ENCODE measurements at places on chromosomes 6 and 20.

GRCh38 chr6:165872311-165872710 is 209.3 kb upstream of the PDE10A start:
- no peak for DNase-seq

DNA sequence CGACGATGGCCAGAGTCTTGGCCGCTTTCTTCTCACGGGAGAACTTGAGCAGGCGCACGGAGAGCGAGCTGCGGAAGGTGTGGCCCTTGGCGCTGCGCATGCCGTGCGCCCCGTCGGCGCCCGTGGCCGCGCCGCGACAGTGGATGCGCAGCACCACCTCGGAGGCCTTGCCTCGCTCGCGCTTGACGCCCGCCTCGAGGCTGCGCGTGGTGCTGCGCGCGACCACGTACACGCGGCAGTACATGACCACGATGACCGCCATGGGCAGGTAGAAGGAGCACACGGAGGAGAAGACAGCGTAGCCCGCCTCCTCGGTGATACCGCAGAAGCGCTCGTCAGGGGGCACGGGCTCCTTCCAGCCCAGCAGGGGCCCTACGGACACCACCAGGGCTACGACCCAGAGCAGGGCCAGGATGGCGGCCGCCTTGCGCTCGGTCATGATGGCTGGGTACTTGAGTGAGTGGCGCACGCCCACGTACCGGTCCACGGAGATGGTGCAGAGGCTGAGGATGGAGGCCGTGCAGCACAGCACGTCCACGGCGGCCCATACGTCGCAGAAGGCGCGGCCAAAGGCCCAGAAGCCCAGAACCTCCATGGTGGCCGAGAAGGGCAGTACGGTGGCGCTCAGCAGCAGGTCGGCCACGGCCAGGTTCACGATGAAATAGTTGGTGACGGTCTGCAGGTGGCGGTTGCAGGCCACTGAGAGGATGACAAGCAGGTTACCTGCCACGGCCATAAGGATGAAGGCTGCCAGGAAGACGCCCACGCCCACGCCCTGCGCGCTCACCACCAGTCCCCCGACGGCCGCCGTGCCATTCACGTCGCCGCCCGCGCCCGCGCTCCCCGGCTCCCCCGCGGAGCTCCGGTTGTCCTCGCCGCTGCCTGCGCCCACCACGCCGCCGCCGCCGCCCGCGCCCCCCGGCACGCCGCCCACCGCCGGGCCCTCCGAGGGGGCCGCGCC is 232.8 kb upstream of the RNF24 start:
- DNase-seq = no peak

GRCh38 chr6:24272553-24272952 is 85.3 kb downstream of the DCDC2 start:
- no peak for DNase-seq

- no peak for DNase-seq
These were observed 5.7 kb downstream of the CDC40 start for GRCh38 chr6:110185879-110186278.

- DNase-seq = no peak
These were observed 341.6 kb downstream of the PRKN start for GRCh38 chr6:162385980-162386379.

DNA sequence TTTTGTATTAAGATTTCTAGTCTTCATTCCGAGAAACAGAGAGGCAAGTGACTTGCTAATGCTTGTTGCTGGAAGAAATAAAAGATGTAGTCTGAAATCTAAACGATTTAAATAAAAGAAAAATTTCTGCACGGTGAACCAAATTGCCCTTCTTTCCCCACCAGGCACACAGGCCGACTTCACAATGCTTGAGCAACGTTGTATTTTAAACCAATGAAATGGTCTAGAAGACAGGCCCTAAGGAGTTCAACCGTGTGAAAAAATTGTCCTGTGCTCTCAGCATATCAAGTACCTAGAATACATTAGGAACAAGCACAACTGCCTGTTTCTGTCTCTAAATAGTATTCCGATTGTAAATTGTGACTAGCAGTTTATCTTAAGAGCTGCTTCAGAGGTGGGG is 308.8 kb upstream of the SOX4 start:
- DNase-seq = no peak

DNA sequence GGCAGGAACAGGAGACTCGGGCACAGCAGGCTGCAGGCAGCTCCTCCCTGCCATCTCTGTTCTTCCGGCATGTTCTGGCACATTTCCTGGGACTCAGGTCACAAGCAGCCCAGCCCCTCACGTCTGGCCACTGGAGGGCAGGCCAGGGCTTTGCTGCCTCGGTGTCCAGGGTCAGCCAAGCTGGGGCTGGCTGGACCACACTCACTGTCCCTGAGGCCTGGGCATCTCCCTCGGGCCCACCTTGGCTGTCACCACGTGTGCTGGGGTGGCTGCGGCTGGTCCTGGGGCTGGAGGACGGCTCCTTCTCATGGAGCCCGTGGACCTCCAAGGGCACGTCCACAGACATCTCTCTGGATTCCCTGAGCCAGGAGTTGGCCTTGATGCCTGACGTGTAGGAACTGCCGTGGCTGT is 18.5 kb downstream of the FRMD1 start:
- no peak for DNase-seq

GRCh38 chr20:24384865-24385264 is 84.6 kb upstream of the SYNDIG1 start:
- DNase-seq = no peak

GRCh38 chr6:3325210-3325609 is 66.5 kb downstream of the PSMG4 start:
- DNase-seq = no peak

GRCh38 chr6:72959821-72960220 is 265.5 kb downstream of the KHDC1L start:
- DNase-seq = no peak

GRCh38 chr20:48682529-48683363 is 145.1 kb downstream of the PREX1 start:
- DNase-seq = no peak

DNA sequence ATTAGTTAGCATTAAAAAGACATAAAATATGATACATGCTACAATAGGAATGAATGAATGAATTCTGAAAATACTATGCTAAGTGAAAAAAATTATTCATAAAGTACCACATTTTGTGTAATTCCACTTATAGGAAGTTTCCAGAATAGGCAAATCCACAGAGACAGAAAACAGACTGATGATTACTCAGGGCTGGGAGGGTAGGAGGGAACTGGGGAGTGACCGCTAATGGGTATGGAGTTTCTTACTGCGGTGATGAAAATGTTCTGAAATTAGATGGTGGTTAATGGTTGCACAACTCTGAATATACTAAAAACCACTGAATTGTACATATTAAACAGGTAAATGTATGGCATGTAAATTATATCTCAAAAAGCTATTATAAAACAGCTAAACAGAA is 22.6 kb downstream of the FERMT1 start:
- DNase-seq = no peak

DNA sequence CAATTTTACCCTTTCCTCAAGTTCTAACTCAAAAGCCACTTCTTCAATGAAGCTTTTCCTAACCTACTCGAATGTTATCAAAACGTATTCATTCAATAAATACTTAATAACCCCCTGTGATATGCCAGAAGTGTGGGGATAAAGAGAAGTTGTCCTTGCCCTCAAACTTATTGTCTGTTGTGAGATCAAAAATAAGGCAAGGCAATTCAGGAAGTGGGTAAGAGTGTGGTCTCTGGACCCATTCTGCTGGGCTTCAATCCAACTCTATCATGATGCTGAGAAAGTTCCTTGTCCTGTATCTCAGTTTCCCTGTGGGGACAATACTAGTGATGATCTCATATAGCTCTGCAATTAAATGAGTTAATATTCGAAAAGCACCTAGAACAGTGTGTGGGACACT is 92.8 kb downstream of the PRDM1 start:
- no peak for DNase-seq

GRCh38 chr6:116902634-116903033 is 25.6 kb downstream of the RFX6 start:
- DNase-seq = no peak

DNA sequence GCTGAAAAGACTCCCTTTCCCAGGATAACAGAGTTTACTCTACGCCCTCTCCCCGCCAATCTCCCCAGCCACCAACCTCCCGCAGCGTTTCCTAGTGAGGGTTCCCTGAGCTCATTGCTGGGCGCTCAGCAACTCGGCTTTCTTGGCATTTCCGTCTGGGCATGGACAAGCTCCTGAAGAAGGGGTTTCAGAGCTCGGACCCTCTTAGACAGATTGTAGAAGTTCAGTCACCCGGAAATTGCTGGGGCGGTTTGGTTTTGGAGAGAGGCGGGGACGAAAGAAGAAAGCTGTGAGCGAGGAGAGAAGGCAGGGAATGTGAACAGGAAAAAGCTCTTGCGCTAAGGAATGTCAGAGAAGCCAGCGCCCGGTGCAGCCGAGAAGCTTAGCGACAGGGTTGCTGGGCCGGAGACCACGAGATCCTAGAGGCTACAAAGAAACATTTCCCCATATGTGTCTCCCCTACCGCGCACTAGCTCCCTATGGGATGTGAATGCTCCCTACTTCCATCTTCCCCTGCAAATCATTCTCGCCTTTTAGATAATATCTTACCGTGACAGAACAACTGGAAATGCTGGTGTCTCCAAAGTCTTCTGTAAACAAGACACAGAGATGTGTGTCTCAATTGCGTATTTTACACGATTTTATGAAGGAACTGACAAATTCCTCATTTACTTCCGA is 15.8 kb downstream of the POM121L2 start:
- DNase-seq = no peak

GRCh38 chr6:15464211-15464725 is 198.6 kb downstream of the DTNBP1 start:
- peak; percentile 44 for DNase-seq

DNA sequence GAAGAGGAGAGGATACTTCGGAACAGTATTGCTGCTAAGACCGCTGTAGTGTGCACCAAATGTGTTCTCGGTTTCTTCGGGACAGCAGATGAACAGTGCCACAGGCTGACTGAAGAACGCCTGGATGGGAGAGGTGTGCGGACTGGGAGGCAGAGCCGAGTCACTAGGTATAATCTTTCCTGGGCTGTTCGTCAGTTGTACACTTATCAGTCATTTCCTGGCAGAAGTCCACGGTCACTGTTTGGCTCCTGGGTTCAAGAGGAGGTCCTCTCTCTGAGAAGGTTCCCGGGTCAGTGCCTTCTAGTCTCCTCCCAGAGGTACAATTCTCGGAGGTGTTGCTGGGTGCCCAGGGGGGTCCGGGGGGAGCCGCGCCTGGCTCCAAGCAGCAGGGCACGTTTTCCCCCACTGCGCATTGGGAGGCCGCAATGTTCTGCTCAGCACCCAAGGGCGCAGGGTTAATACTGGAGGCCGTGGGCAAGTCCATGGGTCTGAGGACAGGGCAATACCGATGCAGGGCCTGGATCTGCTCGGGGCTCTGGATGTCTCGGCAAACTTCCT is 38.1 kb downstream of the GJA10 start:
- no peak for DNase-seq

- DNase-seq = no peak
These were observed 314 bp downstream of the FARS2 start for GRCh38 chr6:5261545-5262109.

- DNase-seq = no peak
These were observed 39.2 kb upstream of the TLDC2 start for GRCh38 chr20:36836591-36837269.

DNA sequence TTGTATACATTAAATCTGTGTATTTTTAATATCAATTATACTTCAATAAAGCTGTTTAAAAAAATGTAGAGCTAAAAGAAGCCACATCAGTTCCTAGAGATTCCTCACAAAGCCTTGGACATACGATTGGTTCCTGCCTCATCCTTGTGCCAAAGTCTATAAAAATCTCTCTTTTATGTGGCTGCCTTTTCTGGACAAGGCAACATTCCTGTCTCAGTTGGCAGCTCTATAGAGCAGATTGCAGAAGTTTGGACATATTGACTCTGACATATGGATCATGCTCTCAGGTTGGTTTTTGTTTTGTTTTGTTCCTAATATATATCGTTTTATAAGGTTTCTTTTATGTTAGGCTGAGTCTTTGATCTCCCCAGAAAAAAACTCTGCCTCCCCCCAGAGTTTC is 148.9 kb downstream of the MAFB start:
- no peak for DNase-seq

DNA sequence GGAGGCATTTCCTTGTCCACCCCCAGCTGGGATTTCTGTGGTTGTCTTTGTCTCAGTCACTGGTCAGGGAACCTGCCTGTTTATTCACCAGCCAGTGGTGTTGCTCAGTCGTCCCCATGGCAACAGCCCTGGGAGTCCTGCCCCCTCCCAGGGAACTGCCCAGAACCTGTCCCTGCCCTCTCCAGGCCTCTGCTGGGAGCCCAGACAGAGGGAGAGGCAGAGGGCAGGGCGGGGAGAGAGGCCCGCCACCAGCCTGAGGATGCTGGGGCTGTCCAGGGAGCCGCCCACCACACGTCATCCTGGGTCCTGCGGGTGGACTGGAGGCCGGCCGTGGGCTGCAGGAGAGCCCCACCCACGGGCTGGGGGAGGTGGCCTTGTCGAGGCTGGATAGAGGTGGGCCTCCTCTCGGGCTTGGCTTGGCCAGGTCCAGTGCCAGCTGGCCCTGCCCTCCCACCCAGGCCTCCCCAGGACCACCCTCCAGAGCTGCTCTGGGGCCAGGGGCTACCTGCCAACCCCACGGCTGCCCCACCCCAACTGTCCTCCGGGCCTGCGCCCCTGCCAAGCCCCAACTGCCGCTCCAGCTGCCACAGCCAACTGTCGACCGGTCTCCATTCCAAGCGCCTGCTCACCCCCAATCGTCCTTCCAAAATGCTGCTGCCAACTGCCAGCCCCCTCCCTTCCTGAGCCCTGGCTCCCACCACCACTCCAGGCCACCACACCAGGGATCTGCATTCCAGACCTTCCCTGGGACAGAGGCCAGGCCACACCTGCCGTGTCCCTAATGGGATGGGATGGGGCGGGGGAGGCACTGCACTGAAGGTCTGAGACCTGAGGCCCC is 4.2 kb upstream of the ZBTB46 start:
- DNase-seq = no peak

DNA sequence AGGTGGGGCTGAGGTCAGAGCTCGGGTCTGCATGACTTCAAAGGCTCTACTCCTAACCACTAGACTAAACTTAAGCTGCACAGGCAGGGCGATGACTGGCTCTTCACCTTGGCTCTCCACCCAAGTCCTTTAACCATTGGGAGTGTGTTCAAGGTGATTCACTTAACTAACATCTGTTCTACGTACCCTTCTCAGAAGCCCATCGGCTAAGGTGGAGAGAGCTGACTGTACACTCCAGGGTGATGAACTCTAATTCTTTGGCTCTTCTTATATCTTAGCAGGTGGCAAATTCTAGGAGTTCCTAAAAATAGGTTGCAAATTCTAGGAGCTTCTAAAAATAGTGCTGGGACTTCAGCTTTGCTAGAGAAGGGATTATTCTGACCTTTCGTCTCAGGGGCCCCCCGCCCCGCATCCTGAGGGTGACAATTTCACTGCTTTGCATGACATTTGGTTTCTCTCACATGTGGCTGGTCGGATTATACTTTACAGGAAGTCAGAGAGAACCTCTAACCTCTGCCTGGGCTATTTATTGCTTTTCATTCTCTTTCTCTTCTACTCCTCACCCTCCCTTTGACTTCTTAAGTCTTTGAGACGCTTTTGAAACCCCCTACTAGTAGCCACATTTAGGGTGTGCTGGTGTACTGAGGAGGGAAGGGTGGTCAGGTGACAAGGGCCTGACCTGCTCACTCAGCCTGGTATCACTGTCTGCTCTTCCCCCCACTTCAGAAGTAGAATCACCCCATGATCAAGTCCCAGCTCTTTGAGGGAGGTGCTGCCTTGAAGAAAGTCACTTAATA is 55.5 kb downstream of the PRDM1 start:
- DNase-seq = peak; percentile 32

GRCh38 chr20:8527998-8528723 is 396.1 kb downstream of the PLCB1 start:
- no peak for DNase-seq
